ENCODE measurements at places on chromosomes 6 and 20.
A peak's percentile ranks its signal among the peaks of the same experiment; 100 is the strongest.

GRCh38 chr6:128641703-128642102 lies 121.3 kb upstream of the PTPRK start:
- no peak for DNase-seq

DNA sequence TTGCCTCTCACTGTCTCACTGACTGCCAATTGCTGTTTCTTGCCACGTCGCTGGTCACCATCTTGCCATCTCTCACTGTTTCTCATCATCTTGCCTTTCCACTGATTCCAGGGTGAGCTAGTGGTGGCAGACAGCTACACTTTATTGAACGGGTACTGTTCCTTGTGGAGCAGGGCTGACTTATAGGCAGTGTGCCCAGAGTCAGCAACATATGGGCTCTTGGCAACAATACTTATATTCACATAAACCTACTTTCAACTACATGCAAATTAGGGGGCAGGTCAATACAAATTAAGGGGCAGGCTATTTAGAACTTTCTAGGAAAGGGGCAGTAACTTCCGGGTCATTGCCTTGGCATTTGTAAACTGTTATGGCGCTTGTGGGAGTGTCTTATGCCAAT lies 186.2 kb upstream of the SYNDIG1 start:
- no peak for DNase-seq

- DNase-seq: no peak
These were observed 568.4 kb downstream of the NKAIN2 start for GRCh38 chr6:124371974-124372475.

GRCh38 chr6:32852844-32853540 lies 512 bp downstream of the TAP1 start:
- peak; percentile 58 for DNase-seq

DNA sequence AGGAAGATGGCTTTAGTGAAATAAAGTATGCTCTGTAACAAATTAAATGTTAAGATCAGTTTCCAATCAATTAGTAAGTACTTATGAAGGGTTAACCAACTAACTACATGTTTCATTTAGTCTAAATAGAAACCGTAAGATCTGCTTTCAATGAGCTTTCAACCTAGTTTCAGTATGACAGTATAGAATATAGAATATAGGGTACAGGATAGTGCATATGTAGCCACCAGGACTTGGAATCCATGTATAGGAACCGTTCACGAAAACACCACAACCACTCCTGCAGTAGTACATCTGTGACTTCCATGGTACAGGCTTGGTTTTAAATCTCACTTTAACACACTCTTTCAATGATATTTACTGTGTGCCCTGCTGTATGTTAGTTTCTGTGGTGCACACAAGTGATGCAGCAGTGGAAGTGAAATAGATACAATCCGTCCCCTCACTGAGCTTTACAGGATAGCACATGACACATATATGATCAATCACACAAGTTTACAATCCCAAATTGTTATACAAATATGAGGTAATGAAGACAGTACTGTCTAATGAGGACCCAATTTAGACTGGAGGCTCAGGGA lies 479.7 kb upstream of the MARCKS start:
- DNase-seq: no peak

- DNase-seq: no peak
These were observed 126.2 kb downstream of the IMPG1 start for GRCh38 chr6:75946146-75946831.

Measured in CD4-positive, alpha-beta T cell treated with Interleukin-2 at 100 ng/mL for 4 hours (primary cell).